NCI-H2081 (cell line): ENCODE measurements at places on chromosomes 3 and 15.

DNA sequence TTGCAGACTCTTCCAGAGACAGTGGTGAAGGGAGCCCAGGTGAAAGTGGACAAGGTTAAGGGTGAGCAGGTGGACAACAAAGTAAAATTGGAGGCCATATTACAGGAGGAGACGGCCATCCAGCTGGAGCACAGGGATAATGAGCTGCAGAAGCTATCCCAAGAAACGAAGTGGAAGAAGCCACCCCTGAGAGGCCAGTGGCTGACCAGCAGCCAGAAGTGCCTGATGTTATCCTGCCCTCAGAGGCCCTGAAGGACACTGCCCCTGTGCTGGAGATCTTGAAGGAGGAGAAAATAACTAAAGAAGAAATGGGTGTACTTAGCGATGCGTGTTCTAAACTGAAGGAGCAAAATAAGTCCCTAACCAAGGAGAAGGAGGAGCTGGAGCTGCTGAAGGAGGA is 107.6 kb downstream of the SMAD6 start:
- DNase-seq = no peak

- peak; percentile 64 for DNase-seq
Observed at GRCh38 chr3:195893516-195893915, 14.8 kb downstream of the TNK2 start.

GRCh38 chr3:9403463-9403862 is 6.0 kb downstream of the SETD5 start:
- DNase-seq = no peak

DNA sequence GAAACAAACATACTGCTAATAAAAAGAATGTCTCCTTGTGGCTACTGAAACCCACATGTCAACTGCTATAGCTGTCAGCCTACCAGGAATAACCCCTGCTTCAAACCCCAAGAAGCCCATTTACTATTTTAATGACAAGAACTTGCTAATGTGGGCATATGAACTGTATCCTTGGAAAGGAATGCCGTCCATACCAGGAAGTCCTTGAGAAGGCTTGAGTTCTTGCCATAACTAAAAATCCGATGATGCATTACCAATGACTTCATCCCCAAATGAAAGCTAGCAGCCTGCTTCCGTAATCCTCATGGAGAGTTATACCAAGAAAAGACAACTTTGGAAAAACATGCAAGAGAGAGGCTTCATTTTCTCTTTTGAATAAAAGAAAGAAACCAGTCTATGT is 34.8 kb downstream of the MINDY4B start:
- no peak for DNase-seq

- peak; percentile 58 for DNase-seq
Observed at GRCh38 chr15:38389924-38390542, 63.9 kb upstream of the FAM98B start.

DNA sequence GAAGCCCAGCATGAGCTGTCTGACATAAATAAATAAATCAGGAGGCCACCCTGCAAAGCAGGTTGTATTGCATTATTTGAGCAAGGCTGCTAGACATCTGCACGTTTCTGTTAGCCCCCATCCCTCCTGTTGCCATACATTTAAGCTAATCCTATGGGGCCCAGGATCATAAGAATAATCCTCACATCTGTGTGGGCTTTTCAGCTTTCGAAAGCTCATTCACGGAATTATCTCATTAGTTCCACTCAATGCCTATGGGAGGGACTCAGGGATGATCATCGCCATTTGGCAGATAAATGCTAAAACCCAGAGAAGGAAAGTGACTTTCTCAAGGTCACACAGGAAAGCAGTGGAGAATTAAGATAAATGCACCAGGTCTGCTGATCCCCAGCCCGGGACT is 123.4 kb downstream of the TLE3 start:
- no peak for DNase-seq

GRCh38 chr3:24272875-24273274 is 221.8 kb downstream of the THRB start:
- DNase-seq = no peak

GRCh38 chr15:38788918-38789317 is 224.3 kb upstream of the RASGRP1 start:
- no peak for DNase-seq

DNA sequence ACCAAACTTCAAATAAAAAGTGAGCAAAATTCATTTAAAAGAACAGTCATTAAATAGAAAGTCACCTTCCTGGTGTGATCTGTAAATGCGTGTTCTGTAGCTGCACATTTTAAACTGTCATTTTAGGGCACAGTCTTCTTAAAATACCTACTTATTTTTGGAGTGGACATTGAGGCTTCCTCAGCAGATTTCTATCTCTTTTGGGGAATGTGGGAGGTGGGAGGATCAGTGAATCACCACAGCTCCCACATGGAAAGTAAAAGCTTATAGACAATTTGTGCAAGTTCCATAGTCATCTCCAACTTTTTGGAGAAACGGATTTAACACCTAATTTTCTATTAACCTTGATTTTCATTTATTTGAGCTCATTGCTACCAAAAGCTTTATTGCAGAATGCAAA is 21.0 kb upstream of the MOBP start:
- DNase-seq = no peak

GRCh38 chr3:42712688-42713372 is 10.2 kb upstream of the HHATL start:
- no peak for DNase-seq
